ENCODE measurements at places on chromosomes 6 and 20. TPM values are rescaled to one million over a fixed set of nuclear protein-coding genes. Genes with fewer than 3 reads are reported as not detected.
A peak's percentile ranks its signal among the peaks of the same experiment; 100 is the strongest.

DNA sequence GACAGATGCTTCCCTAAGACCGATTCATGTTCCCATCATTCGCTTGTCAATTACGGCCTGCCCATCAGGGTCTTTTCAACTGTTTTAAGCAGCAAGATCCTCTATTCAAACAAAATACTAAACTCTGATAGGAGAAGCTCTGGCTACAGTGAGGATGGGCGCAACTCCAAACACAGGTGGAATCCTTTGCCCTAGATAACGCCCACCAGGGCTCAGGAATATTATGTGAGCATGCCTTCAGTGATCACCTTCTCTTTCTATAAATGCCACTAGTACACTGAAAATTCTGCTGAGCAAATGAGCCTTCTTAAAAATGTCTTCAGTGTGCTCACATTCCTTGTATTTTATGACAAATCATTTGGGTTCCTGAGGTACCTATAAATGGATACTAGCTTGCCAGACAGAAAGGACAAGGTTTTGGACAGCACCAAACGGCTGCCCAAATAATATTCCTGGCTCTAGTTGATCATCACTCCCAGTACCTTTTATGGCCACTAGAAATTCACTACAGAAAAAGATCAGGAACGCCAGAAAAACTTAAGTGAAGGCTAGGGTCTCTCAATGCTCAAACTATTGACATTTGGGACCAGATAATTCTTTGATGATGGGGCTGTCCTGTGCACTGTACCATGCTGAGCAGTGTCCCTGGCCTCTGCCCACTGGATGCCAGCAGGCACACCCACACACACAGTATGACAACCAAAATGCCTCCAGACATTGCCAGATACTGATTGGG, 13.1 kb downstream of the ZNF217 start:
- peaks cover 81% of the 10 kb centered on the region for H3K36me3 ChIP-seq
- H3K27ac ChIP-seq, result peak overlapping the region; percentile 80
- no peak overlapping the region for H3K4me3 ChIP-seq
- no peak for DNase-seq
- H3K27me3 ChIP-seq, result no peaks in the 10 kb centered on the region
- peaks cover 8% of the 10 kb centered on the region for H3K4me1 ChIP-seq

- H3K27ac ChIP-seq, result no peak overlapping the region
- H3K4me1 ChIP-seq, result no peaks in the 10 kb centered on the region
- H3K4me3 ChIP-seq, result no peak overlapping the region
- no peaks in the 10 kb centered on the region for H3K36me3 ChIP-seq
These were observed 13.7 kb downstream of the RAET1E start for GRCh38 chr6:149884215-149884614.

GRCh38 chr20:31759836-31760518, 20.9 kb downstream of the TPX2 start:
- no peak overlapping the region for H3K4me3 ChIP-seq
- H3K36me3 ChIP-seq, result peaks cover 80% of the 10 kb centered on the region
- no peaks in the 10 kb centered on the region for H3K4me1 ChIP-seq
- no peaks in the 10 kb centered on the region for H3K27me3 ChIP-seq

Gene ACOT13
- total RNA-seq, result 57.9 TPM

GRCh38 chr6:140202964-140203515, 828.6 kb upstream of the CITED2 start:
- no peaks in the 10 kb centered on the region for H3K27me3 ChIP-seq
- H3K27ac ChIP-seq, result no peak overlapping the region
- H3K4me1 ChIP-seq, result no peaks in the 10 kb centered on the region
- H3K4me3 ChIP-seq, result no peak overlapping the region

- no peak overlapping the region for H3K27ac ChIP-seq
- H3K27me3 ChIP-seq, result no peaks in the 10 kb centered on the region
- H3K4me3 ChIP-seq, result no peak overlapping the region
- H3K4me1 ChIP-seq, result peaks cover 15% of the 10 kb centered on the region
These were observed 4.4 kb downstream of the TTPAL start for GRCh38 chr20:44480097-44480496.

DNA sequence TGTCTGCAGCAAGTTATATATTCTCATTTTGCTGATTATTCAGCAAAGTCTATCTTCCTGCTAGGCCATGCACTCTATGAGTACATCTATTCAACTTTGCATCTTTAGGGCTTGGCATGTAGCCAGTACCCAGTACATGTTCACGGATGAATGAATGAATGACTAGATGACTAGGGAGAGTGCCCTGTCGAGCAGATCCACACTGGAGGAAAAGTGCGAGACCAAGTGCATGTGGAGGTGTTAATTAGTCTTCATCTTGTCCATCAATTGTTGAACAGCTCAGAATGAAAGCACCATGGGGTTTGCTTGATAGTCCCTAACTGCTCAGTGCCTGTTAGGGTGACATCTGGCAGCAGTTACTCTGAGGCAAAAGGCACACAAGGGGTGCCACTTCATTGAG, 30.4 kb downstream of the TM9SF4 start:
- H3K4me1 ChIP-seq, result no peaks in the 10 kb centered on the region
- no peak overlapping the region for H3K27ac ChIP-seq
- peaks cover 92% of the 10 kb centered on the region for H3K36me3 ChIP-seq
- no peak for DNase-seq
- H3K27me3 ChIP-seq, result no peaks in the 10 kb centered on the region

- H3K27ac ChIP-seq, result no peak overlapping the region
- no peaks in the 10 kb centered on the region for H3K27me3 ChIP-seq
- H3K4me3 ChIP-seq, result no peak overlapping the region
- H3K4me1 ChIP-seq, result peaks cover 15% of the 10 kb centered on the region
These were observed 9.9 kb upstream of the CDK5RAP1 start for GRCh38 chr20:33411242-33411641.

GRCh38 chr20:42974347-42974746, 215.4 kb downstream of the PTPRT start:
- H3K4me3 ChIP-seq, result no peak overlapping the region
- H3K27ac ChIP-seq, result no peak overlapping the region
- no peak for DNase-seq
- no peaks in the 10 kb centered on the region for H3K36me3 ChIP-seq

Gene PLCB1
- total RNA-seq, result 1.1 TPM

GRCh38 chr6:116287689-116288282, 8.1 kb upstream of the TSPYL1 start:
- 0 out of 3 replicates have a peak, but pooled peaks cover 5% of the 10 kb centered on the region for H3K27me3 ChIP-seq
- H3K27ac ChIP-seq, result no peak overlapping the region
- H3K4me1 ChIP-seq, result no peaks in the 10 kb centered on the region
- no peak overlapping the region for H3K4me3 ChIP-seq

- no peaks in the 10 kb centered on the region for H3K27me3 ChIP-seq
- no peak overlapping the region for H3K27ac ChIP-seq
- H3K36me3 ChIP-seq, result no peaks in the 10 kb centered on the region
- no peak for DNase-seq
- H3K4me1 ChIP-seq, result no peaks in the 10 kb centered on the region
- H3K4me3 ChIP-seq, result no peak overlapping the region
These were observed 112.4 kb downstream of the SLX4IP start for GRCh38 chr20:10547276-10548114.

Gene SESN1
- 7.4 TPM for total RNA-seq

GRCh38 chr6:112193535-112194051, 60.8 kb downstream of the LAMA4 start:
- H3K36me3 ChIP-seq, result no peaks in the 10 kb centered on the region
- no peaks in the 10 kb centered on the region for H3K27me3 ChIP-seq
- H3K4me1 ChIP-seq, result no peaks in the 10 kb centered on the region
- H3K27ac ChIP-seq, result no peak overlapping the region

Gene OPRM1
- not detected for total RNA-seq

Gene CYP39A1
- not detected for total RNA-seq

DNA sequence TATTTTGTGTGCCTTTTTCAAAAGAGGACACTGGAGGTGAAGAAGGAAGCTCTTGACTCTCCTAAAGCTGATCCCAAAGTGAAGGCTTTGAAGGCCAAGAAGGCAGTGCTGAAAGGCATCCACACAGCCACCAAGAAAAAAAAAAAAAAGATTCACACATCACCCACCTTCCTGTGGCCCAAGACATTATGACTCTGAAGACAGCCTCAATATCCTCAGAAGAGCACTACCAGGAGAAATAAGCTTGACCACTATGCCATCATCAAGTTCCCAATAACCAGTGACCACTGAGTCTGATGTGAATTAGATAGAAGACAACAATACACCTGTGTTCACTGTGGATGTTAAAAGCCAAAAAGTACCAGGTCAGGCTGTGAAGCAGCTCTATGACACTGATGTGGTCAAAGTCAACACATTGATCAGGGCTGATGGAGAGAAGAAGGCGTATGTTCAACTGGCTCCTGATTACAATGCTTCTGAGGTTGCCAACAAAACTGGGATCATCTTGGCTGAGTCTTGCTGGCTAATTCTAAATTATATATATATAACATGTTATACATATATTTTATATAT, 59.4 kb downstream of the PLCG1 start:
- DNase-seq, result no peak
- H3K27ac ChIP-seq, result no peak overlapping the region
- H3K4me1 ChIP-seq, result no peaks in the 10 kb centered on the region
- H3K27me3 ChIP-seq, result no peaks in the 10 kb centered on the region
- H3K4me3 ChIP-seq, result no peak overlapping the region
- no peaks in the 10 kb centered on the region for H3K36me3 ChIP-seq

DNA sequence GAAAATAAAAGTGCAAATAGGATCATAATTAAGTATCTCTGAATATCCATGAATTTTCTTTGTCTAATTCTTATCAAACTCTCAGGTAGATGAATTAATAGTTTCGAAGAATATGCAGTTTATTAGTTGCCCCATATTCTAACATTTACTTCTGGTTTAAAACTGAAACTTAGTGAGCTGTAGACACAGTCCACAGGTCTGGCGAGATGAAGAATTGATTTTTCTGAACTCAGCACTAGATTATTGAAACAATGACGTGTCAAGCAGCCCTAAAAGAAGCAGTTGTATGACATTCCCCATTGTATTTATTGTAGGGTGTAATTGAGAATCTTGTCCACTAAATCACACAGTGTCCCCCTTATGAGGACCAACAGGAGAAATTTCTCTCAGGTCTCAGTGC, 407.1 kb downstream of the GRIK2 start:
- no peak overlapping the region for H3K4me3 ChIP-seq
- H3K27me3 ChIP-seq, result no peaks in the 10 kb centered on the region
- no peak overlapping the region for H3K27ac ChIP-seq
- H3K36me3 ChIP-seq, result no peaks in the 10 kb centered on the region

Gene WFDC5
- total RNA-seq, result not detected

Gene CCDC170
- total RNA-seq, result not detected

Gene SMPD2
- total RNA-seq, result 20.4 TPM

Gene SAMD3
- total RNA-seq, result 0.29 TPM

DNA sequence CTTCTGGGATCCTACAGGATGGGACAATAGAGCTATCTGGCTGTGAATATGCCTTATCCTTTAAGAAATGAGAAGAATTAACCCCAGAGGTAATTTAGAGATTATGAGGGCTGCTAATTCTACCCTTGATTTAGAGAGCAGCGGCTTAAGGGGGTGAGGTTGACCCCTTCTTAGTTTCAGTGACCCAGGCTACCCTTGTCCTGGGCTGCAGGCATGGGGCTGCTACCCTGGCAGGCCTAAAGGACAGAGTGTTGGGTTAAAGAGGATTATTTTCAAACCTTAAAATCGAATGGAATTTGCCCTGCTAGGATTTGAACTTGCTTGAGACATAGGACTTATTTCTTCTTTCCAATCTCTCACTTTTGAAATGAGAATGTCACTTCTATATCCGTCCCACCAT, 1343.4 kb downstream of the HACE1 start:
- no peaks in the 10 kb centered on the region for H3K27me3 ChIP-seq
- H3K36me3 ChIP-seq, result no peaks in the 10 kb centered on the region
- no peak overlapping the region for H3K4me3 ChIP-seq
- no peak for DNase-seq

- peaks cover 17% of the 10 kb centered on the region for H3K4me1 ChIP-seq
- H3K36me3 ChIP-seq, result no peaks in the 10 kb centered on the region
- DNase-seq, result no peak
- H3K27ac ChIP-seq, result no peak overlapping the region
- H3K27me3 ChIP-seq, result no peaks in the 10 kb centered on the region
- H3K4me3 ChIP-seq, result no peak overlapping the region
These were observed 5.5 kb upstream of the SDC4 start for GRCh38 chr20:45353746-45354145.

Gene CST4
- not detected for total RNA-seq

DNA sequence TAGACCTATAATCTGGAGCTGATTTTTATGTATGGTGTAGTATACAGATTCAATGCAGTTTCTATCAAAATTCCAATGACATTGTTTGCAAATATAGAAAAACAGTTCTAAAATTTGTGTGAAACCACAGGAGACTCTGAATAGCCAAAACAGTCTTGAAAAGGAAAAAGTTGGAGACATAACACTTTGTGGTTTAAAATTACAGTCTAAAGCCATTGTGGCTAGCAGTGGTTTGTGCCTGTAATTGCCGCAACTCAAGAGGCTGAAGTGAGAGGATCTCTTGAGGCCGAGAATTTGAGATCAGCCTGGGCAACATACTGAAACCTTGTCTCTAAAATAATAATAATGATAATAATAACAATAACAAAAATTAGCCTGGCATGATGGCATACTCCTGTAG, 213.7 kb downstream of the CDKAL1 start:
- H3K27ac ChIP-seq, result no peak overlapping the region
- H3K27me3 ChIP-seq, result no peaks in the 10 kb centered on the region
- no peak for DNase-seq
- H3K36me3 ChIP-seq, result no peaks in the 10 kb centered on the region
- H3K4me3 ChIP-seq, result no peak overlapping the region
- no peaks in the 10 kb centered on the region for H3K4me1 ChIP-seq

Gene GMPR
- 64.1 TPM for total RNA-seq

DNA sequence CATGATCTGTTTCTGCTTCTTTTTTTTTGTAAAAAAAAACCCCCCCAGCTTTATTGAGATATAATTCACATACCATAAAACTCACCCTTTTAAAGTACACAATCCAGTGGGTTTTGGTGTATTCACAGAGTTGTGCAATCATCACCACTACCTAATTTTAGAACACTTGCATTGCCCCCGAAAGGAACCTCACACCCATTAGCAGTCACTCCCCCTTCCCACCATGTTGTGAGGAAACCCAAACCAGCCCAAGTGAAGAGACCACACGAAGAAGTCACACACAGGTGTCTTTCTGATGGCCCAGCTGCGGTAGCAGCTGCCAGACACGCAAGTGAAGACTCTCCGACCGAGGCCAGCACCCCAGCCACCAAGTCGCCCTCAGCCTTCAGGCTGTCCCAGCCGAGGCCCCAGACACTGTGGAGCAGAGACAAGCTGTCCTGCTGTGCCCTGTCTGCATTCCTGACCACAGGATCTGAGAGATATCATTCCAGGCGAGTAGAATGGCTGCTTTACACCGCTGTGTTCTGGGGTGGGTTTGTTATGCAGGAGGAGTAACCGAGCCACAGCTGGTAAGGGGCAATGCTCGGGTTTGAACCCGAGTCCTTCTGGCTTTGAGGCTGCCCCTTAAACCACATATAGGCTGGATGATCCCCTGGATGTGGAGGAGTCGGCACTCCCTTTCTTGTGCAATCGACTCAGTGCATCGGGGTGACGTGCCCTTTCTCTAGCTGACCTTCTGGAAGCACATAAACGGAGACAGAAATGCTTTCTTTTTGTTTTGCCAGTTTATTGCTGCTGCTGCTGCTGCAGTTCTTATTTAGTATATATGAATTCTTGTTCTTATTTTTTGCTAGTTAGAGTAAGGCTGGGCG, 59.1 kb upstream of the PTPN1 start:
- peak; percentile 45 for DNase-seq
- no peak overlapping the region for H3K27ac ChIP-seq
- no peak overlapping the region for H3K4me3 ChIP-seq
- H3K27me3 ChIP-seq, result peaks cover 4% of the 10 kb centered on the region
- peaks cover 17% of the 10 kb centered on the region for H3K4me1 ChIP-seq
- H3K36me3 ChIP-seq, result no peaks in the 10 kb centered on the region

- H3K27ac ChIP-seq, result peak overlapping the region; percentile 50
- H3K4me1 ChIP-seq, result peaks cover 28% of the 10 kb centered on the region
- DNase-seq, result peak; percentile 71
These were observed 1.4 kb downstream of the GFOD1 start for GRCh38 chr6:13485923-13486562.

Gene BICRAL
- total RNA-seq, result 10.2 TPM

GRCh38 chr6:38375341-38375740, 264.4 kb downstream of the BTBD9 start:
- H3K27me3 ChIP-seq, result no peaks in the 10 kb centered on the region
- no peaks in the 10 kb centered on the region for H3K4me1 ChIP-seq
- H3K4me3 ChIP-seq, result no peak overlapping the region
- no peak overlapping the region for H3K27ac ChIP-seq
